ENCODE measurements at places on chromosomes 12 and 14.

DNA sequence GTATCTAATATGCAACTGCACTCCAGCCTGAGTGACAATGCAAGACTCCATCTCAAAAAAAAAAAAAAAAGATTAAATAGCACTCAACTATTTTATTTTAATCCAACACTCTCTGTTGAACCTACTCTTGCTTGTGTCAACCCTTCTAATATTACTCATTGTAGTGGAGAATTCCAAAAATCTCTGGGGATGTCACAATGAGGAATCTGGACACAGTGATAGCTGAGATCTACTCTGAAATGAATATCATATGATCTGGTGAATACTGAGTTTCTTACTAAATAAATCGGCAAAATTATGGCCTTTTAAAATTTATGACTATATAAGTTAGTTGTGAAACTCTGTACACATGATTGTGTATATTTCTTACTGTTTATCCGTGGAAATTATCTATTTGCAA lies 418.2 kb downstream of the BCAT1 start:
- DNase-seq: no peak

DNA sequence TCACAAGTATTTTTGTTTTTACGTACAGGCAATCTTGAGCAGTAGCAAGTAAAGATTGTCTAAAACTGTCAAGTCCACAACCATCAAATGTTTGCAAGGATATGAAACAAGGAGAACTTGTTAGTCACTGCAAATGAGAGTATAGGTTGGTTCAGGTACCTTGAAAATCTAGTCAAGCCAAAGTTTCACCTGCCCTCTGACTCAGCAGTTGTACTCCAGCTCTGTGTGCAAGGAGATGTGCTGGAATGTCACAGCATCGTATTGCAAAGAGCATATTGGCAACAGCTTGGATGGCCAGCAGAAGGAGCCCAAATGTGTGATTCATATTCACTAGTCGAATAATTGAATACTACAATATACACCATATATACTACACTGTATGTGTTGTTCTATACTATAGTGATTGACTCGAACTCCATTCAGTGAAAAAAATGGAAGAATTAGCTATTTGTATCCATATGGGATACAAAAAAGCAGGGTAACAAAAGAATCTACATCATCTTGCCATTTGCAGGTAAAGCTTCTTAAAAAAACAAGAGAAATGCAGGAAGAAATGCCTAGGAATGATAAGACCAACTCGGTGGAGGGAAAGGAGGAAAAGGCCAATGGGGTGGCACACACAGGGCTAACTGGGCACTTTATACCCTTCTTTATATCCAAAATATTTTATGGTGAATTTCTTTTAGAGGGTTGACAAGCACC lies 44.0 kb downstream of the EID3 start:
- DNase-seq: no peak

DNA sequence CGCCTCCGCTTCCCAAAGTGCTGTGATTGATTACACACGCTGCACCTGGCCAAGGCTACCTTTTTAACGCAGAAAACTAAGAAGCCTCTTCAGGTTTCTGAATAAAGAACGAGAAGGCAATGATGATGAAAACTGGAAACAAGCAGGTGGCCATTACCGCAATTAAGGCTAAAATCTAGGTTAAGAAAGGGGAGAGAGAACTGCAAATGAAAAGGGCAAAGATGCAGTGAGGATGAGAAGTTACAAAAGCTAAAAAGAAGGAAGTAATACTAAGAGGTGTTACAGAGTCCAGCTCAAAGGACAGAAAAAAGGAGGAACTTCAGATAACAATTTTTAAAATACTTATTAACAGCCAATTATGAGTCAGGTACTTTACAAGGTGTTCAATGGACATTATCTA lies 79.7 kb downstream of the DUSP16 start:
- no peak for DNase-seq

GRCh38 chr12:44889926-44890325 lies 13.8 kb upstream of the NELL2 start:
- DNase-seq: no peak

DNA sequence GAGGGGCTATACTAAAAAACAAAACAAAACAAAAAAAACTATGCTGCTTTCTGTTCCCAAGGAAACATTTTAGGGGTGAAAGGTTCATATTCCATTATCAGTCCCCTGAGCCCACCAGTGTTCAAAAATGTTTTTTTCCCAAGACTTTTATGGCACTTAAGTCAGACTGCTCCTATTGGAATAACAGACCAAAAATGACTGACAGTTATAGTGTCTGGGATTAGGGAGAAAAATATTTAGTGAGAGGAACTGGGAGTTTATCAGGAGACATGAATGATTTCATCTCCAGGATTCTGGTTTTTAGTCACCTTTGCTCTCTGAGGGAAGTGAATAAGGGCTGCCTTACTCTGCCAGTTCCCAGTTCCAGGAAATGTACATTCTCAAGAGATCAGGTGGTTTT lies 68.0 kb downstream of the PDE3A start:
- no peak for DNase-seq

- no peak for DNase-seq
Measured at GRCh38 chr12:77629141-77629540, 201.6 kb upstream of the NAV3 start.

GRCh38 chr14:30957813-30958370 lies 67.6 kb upstream of the AP4S1 start:
- no peak for DNase-seq

GRCh38 chr14:91614187-91614586 lies 104.1 kb upstream of the PPP4R3A start:
- no peak for DNase-seq

DNA sequence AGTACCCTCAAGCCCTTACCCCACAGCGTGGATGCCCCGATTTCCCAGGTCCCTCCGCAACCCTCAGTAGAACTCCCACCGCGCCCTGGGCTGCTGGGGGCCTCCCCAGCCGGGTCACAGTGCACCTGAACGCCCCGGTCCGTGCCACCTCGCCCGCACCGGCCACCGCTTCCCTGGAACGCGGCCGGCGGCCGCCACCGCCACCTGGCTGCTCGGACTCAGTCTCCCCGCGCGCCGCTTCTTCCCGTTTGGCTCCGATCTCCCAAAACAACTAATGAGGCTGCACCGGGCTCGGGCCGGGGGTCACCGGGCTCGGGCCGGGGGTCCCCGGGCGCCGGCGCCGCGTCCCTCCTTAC lies 1.0 kb downstream of the ITPK1 start:
- peak; percentile 37 for DNase-seq

DNA sequence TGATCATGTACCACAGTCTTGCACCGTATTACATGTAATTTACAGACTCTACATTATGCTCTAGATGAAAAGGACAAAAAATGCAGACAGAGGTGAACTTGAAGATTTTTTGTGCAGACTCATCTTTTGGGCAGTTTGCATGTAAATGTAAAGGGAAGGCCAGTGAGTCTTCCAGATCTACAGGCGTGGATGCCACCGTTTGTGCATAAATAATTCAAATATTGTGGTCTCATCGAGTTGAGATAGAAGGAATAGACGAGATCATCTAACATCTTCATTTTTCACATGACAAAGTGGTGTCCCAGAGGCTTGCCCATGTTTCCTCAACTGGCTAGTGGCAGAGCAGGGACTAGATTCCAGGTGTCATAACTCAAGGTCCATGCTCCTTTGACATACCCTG lies 125.2 kb downstream of the ALX1 start:
- DNase-seq: no peak

DNA sequence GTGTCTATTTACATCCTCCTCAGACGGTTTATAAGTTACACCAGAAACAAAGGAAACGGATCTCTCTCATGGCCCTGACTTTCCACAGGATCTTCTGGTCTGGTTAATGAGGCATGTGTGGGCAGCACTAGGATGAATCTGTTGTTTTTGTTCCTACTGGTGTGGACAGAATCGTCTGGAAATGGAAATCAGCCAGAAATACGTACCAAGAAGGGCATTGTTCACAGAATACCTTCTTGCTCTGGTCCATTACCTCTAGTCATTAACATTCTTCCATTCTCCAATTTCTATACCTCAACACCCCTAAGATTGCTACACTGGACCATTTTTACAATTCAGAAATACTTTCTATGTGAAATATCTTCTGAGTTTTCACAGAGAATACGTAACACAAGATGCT lies 86.0 kb downstream of the TPH2 start:
- DNase-seq: no peak

- DNase-seq: no peak
Measured at GRCh38 chr12:102182635-102183034, 15.0 kb downstream of the PMCH start.

- no peak for DNase-seq
Measured at GRCh38 chr14:54985156-54985555, 41.7 kb downstream of the WDHD1 start.

- no peak for DNase-seq
Measured at GRCh38 chr12:121577443-121578180, 3.2 kb downstream of the KDM2B start.

DNA sequence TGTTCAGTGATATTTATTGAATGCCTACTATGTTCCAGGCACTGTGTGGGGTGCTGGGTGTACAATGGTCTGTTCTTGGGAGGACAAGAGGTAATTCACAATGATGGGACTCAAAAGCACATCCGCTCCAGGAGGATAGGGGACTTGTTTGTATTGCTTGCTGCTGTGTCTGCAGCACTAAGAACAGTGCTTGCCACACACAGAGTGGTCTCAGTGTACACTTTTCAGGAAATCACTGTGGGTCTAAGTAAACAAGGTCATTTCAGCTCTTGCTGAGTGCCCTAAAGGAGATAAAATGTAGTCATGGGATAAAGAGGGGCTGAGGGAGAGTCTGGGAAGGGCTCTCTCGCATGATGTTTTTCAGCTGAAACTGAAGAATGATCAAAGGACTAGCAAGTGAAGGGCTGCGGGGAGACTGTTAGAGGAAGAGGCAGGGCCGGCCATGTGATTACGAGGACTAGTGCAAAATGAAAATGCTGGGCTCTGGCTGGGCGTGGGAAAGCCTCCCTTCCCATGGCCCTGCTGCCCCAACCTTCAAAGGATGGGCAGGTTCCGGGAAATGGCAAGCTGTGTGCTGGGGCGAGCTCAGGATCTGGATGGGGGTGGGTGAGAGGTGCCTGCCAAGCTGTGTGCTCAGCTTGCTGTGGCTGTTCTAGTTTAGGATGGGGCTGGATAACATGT lies 39.1 kb downstream of the ADCK1 start:
- no peak for DNase-seq

DNA sequence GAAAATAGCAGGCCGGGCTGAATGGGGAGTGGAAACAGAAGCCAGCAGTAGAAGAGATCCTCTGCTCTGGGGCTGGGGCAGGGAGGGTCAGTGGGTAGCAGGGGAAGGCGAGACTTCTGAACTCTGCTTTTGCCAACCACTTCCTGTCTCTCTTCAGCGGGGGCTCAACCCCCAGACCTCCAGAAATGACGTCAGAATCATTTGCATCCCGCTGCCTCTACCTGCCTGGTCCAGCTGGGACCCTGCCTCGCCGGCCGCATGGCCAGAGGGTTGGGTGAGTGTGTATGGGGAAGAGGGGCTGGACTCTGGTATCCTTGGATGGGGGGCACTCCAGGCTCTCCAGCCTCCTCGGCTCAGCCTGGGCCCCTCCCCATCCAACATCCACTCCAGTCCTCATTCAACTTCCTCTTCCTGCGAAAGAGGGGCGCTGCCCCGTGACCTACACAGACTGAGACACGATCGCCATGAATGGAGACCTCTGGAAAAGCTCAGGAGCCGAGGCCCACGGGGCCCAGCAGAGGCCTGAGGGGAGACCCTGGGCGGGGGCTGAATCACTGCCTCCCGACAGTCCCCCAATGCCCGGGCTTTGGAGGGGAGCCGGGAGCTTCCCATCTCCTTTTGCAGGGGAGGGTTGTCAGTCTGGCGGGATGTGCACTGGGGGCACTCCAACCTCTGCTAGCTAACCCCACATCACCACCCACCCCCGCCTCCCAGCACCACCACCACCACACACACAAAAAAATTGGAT lies 458 bp upstream of the HOXC4 start:
- no peak for DNase-seq

GRCh38 chr12:124004233-124004875 lies 31.3 kb downstream of the ZNF664 start:
- DNase-seq: no peak

GRCh38 chr14:59699442-59699841 lies 122.8 kb upstream of the CCDC175 start:
- DNase-seq: no peak

DNA sequence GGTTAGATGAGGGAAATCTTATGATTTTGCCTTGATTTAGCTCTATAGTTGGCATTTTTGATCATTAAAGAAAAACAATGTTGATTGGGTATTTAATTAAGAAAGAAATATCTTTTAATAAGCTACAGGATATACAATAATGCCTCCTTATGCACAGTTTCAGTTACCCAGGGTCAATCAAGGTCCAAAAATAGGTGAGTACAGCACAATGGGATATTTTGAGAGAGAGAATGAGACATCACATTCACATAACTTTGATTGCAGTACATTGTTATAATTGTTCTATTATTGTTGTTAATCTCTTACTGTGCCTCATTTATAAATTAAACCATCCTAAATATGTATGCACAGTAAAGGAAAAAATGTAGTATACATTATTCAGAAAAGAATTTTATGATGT lies 102.2 kb downstream of the MYF5 start:
- DNase-seq: no peak
